Ureter (tissue), 1 donor: ENCODE measurements at places on chromosomes 5 and 9. TPM values are rescaled to one million over a fixed set of nuclear protein-coding genes. Genes with fewer than 3 reads are reported as not detected.

- DNase-seq = no peak
These were observed 760.9 kb upstream of the WWC1 start for GRCh38 chr5:167530548-167530947.

The PCDHAC1 gene
- total RNA-seq = 0.47 TPM

The ARHGEF39 gene
- total RNA-seq = 1.0 TPM

GRCh38 chr9:36603006-36603405, 30.3 kb downstream of the MELK start:
- no peak for DNase-seq

The SLC25A51 gene
- total RNA-seq = 22.1 TPM

- DNase-seq = no peak
These were observed 3.1 kb upstream of the RABL6 start for GRCh38 chr9:136804509-136805206.

The SVEP1 gene
- total RNA-seq = 19.7 TPM

DNA sequence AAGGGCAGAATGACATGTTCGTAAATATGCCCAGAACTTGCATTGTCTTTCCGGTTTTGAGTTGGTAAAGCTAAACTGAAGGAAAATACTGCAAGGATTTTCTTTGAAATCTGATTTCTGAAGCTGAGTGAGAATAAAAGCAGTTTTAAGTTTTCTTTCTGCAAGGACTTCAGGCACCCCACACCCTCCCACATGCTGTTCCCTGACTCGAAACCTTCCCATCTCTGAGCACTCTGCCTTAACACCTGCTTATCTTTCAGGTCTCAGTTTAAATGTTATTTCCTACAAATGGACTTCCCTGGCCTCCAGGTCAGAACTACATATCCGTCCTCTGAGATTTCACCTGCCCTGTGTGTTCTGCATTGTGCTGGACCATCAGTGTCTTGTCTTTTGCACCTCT, 93.8 kb downstream of the KLHL3 start:
- no peak for DNase-seq

GRCh38 chr9:103261951-103262350, 266.8 kb downstream of the CYLC2 start:
- no peak for DNase-seq

GRCh38 chr9:101711330-101711941, 27.0 kb downstream of the GRIN3A start:
- DNase-seq = no peak
